ENCODE measurements at places on chromosomes 3 and 15. TPM values are rescaled to one million over a fixed set of nuclear protein-coding genes. Genes with fewer than 3 reads are reported as not detected.
A peak's percentile ranks its signal among the peaks of the same experiment; 100 is the strongest.

GRCh38 chr15:57320631-57321220 lies 55.6 kb upstream of the CGNL1 start:
- peak; percentile 76 for DNase-seq
- no peak overlapping the region for H3K4me3 ChIP-seq
- H3K27ac ChIP-seq = peak overlapping the region; percentile 51
- H3K4me1 ChIP-seq = peaks cover 11% of the 10 kb centered on the region
- H3K27me3 ChIP-seq = no peaks in the 10 kb centered on the region
- H3K36me3 ChIP-seq = no peaks in the 10 kb centered on the region

DNA sequence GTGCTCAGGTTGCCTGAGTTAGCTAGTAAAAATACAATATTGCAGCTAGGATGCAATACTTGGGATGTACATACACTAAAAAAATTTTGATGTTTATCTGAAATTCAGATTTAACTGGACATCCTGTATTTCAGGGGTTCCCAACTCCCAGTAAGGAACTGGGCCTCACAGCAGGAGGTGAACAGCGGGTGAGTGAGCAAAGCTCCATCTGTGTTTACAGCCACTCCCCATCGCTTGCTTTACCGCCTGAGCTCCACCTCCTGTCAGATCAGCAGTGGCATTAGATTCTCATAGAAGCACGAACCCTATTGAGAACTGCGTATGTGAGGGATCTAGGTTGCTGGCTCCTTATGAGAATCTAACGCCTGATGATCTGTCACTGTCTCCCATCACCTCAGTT lies 285.1 kb upstream of the PROK2 start:
- H3K4me1 ChIP-seq = no peaks in the 10 kb centered on the region
- no peak overlapping the region for H3K27ac ChIP-seq
- DNase-seq = no peak
- no peaks in the 10 kb centered on the region for H3K36me3 ChIP-seq
- H3K27me3 ChIP-seq = peaks cover 15% of the 10 kb centered on the region

DNA sequence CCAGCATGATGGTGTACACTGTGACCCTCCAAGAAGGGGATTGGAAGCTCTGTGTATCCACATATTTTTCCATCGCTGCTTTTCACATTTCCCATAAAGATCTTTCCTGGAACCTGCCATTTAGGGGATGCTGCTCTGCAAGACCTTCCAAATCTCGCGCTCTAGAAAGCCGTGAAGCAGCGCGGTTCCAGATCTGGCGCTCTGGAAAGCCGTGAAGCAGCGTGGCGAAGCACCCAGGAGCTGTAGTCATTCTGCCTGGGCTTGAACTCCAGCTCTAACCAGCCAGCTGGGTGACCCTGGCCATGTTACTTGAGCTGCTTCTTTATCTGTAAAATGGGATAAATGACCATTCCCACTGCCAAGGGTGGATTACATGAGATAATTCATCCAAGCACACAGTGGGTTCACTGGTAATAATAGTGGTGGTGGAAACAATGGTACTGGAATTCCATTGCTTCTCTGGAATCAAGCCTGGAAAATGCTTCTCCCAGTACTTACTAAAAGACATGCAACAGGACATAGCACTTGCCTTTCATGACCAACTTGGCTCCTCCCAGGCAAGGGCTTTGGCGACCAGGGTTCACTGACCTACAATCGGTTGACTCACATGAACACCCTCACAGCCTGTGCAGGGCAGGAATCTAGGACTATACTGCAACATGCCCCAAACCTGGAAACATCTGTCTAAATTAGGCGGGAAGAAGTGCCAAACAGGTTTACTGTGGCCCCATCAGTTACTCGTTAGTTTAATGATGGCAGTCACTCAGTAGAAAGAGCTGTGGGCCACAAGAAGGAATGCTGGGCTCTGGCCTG lies 70.7 kb downstream of the XXYLT1 start:
- DNase-seq = no peak
- peaks cover 56% of the 10 kb centered on the region for H3K4me1 ChIP-seq
- H3K27me3 ChIP-seq = no peaks in the 10 kb centered on the region
- no peaks in the 10 kb centered on the region for H3K36me3 ChIP-seq
- no peak overlapping the region for H3K27ac ChIP-seq
- no peak overlapping the region for H3K4me3 ChIP-seq

DNA sequence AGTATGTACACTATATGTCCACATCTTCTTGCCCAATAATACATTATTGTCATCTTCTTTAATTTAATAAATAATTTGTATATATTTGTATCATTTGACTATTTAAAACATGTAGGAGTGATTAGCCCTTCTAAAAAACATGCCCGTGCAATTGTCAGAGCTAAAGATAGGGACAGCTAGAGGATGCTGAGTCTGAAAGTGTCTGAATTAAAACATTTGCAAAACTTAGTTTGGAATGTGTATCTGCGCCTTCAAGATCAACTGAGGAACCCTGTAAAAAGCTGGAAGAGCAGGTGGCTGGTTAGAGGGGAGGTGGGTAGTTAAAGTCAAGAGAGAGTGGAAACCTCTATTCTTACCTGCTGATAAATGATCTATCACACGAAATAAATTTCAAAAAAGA lies 4.7 kb downstream of the SLITRK3 start:
- no peak overlapping the region for H3K4me3 ChIP-seq
- no peak for DNase-seq
- H3K27me3 ChIP-seq = peaks cover 49% of the 10 kb centered on the region
- H3K27ac ChIP-seq = no peak overlapping the region
- peaks cover 11% of the 10 kb centered on the region for H3K4me1 ChIP-seq

DNA sequence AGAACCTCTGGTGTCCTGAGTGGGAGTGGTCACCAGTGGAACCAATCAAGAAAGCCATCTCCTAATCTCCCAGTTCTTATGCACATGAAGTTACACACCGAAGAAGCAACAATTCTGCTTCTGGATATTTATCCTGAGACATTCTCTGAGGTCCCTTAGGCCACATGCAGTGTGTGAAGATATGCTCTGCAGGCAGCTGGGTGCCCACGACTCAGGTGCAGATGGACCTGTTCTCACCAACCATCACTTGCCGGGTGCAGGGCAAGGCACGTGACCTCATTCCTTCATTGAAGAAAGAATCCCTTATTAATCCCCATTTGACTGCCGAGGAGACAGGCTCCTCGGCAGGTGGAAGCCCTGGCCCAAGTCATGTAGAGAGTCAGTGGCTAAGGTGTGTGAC lies 79.8 kb downstream of the WNT7A start:
- no peak overlapping the region for H3K4me3 ChIP-seq
- H3K27me3 ChIP-seq = no peaks in the 10 kb centered on the region
- no peaks in the 10 kb centered on the region for H3K36me3 ChIP-seq
- no peak overlapping the region for H3K27ac ChIP-seq
- H3K4me1 ChIP-seq = no peaks in the 10 kb centered on the region

- H3K4me1 ChIP-seq = peaks cover 4% of the 10 kb centered on the region
- no peaks in the 10 kb centered on the region for H3K27me3 ChIP-seq
- no peak for DNase-seq
- no peak overlapping the region for H3K4me3 ChIP-seq
These were observed 17.9 kb downstream of the PLS1 start for GRCh38 chr3:142614059-142614626.

- no peaks in the 10 kb centered on the region for H3K36me3 ChIP-seq
- no peak for DNase-seq
- no peak overlapping the region for H3K27ac ChIP-seq
- peaks cover 2% of the 10 kb centered on the region for H3K27me3 ChIP-seq
- no peaks in the 10 kb centered on the region for H3K4me1 ChIP-seq
- no peak overlapping the region for H3K4me3 ChIP-seq
These were observed 52.2 kb upstream of the ACTL6A start for GRCh38 chr3:179510496-179510895.

GRCh38 chr3:14266361-14266760 lies 87.7 kb downstream of the LSM3 start:
- no peak overlapping the region for H3K4me3 ChIP-seq
- peak; percentile 92 for DNase-seq
- no peak overlapping the region for H3K27ac ChIP-seq
- peaks cover 21% of the 10 kb centered on the region for H3K27me3 ChIP-seq
- H3K4me1 ChIP-seq = peaks cover 14% of the 10 kb centered on the region

The GHRL gene
- total RNA-seq = not detected

The ISLR2 gene
- total RNA-seq = 0.19 TPM

The ASB14 gene
- not detected for total RNA-seq

The RARB gene
- total RNA-seq = 0.29 TPM

The SELENOT gene
- total RNA-seq = 130 TPM

All from astrocyte (in vitro differentiated cells and primary cell).